Bone marrow (tissue), 2 donors: ENCODE measurements at places on chromosomes 5 and 9.

DNA sequence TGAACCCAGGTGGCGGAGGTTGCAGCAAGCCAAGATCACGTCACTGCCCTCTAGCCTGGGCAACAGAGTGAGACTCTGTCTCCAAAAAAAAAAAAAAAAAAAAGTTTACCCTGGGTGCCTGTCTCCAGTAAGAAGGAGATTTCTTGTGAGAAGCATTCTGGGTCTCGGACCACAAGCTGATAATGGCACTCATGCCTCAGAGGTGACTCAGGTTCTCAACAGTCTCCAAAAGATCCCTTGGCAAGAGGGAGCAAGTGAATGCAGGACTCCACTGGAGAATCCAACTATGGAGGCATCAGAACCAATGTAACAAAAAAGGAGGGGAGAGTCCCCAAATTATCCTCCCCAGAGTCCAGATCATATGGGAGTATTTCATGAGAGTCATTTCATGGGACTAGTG is 106.0 kb upstream of the LRRTM2 start:
- DNase-seq = no peak

DNA sequence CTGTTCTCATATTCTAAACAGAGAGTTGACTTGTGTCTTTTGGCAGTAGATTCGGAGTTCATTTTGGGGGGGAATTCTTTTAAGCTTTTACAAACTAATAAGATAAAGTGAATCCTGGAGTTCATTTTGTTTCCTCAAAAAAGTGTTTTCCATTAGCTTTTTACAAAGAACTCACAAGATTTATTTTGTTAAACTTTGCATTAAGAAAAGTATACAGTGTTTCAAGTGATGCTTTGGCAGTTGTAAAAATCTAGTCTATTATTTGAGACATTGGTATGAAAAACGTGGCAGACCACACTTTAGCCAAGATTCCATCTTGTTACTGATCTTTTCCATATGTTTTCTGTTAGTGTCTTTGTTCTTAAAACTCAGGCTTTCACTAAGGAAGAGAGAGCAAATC is 1.2 kb upstream of the OMD start:
- DNase-seq = no peak

DNA sequence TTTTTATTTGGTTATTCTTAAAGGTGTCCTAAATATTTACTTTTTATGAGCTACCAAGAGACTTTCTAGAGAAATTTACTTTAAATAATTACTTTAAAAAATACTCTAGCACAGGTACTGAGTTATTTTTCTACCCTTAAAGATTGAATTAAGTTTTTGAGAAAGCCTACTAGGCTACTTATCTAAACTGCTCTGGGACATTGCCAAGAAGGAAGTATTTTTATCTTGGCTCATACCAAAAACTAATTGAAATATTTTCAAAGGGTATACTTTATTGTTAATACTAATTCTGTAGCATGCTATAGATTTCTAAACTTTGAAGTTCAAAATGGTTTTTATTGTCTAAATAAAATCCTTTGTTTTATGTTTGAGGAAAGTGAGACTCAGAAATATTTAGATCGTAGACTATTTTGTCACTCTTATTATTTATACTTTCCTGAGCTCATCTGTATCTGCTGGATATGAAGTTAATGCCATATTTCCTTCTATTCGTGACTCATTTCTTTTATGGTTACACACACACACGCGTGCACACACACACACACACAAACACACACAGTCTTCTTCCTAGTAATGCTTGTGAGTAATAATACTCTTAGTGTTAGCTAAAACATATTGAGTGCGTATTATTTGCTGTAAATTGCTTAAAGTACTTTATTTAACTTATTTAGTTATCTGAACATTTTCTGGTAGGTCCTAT is 89.5 kb downstream of the MAN2A1 start:
- DNase-seq = no peak

DNA sequence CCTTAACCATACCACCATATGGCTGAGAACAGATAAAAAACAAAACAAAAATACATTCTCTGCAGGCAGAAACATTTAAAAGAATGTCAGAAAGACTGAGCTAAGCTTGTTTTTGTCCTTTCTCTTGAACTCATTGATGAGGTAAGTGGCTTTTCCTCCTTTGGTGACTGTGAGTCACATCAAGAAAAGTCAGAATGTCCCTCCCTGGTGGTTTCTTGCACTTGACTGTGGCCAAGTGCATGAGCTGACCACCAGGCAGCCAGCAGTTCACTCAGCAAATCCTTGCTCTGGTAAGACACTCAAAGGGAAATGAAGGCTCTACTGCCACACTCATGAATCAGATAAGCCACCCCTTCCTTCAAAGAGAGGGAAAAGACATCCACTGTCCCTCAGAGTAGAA is 970.9 kb downstream of the TAF11L14 start:
- no peak for DNase-seq

GRCh38 chr5:59673438-59674058 is 220.0 kb downstream of the PDE4D start:
- no peak for DNase-seq

DNA sequence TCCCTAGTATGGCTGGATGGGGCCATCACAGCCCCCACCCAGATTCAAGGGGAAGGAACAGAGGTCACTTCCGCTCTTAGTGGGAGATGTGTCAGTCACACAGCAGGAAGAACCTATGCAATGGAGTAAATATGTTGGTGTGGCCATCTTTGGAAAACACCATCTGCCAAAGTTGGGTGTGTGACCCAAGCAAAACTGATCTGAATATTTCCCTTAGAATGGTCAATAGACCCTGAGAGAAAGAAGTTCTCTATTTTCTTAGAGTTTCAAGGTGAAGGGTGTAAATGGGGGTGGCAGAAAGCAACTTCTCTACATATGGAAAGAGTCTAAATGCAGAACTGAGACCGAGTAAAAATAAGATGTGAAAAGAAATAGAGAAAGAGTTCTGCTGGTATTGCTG is 212.7 kb downstream of the ESM1 start:
- no peak for DNase-seq

- DNase-seq = no peak
These were observed 50.8 kb upstream of the ASTN2 start for GRCh38 chr9:117465706-117466105.

DNA sequence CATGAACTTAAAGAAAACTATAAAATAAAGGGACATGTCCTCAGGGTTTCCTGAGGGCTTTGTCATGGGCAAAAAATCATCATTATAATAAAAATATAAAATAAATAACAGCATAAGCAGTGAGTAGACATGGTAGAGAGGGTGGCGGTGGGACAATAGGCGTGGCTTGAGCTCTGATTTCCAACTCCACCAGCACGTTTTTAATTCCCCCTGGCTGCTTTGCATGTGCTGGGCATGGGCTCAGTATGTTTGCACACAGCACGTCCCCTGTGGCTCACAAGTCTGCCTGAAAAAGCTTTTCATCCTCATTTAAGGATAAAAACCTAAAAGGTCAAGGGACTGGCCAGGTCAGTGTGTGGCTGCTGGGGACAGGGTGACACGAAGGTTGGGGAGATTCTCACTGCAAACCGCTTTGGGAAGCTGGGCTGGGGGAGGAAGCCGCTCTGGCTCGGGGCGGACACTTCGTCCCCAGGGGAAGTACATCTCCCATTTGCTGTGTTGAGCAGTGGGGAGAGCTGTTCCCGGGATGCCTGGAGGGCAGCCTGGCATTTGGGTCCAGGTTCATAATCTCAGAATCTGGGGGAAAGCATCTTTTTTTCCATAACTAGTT is 32.6 kb downstream of the NKX2-5 start:
- DNase-seq = no peak

DNA sequence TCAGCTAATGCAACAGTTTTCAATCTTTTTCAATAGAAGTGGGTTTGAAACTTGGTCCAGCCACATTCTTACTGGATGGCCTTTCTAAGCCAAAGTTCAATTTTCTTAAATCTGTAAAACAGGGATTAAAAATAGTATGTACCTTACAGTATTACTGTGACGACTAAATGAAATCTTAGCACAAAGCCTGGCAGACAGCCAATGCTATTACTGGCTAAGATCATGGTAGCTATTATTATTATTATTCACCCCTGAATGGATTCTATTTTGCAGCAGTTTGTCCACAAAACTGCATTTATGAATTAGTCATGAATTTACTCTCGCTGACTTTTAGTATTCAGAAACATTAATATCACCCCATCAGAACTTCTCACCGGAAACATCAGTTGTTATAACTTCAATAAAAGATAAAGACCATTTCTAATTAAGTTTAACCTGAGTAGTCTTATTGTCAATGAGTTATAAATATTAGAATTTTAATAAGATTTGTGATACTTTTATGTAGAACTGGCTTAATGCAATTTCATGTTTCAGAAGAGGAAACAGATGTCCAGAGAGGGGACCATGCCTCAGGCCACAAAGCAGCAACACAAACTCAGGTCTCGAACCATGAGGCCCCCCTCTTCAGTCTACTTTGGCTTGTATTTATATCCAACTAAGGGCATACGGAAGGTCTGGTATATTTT is 468.2 kb downstream of the ARHGEF28 start:
- DNase-seq = no peak

DNA sequence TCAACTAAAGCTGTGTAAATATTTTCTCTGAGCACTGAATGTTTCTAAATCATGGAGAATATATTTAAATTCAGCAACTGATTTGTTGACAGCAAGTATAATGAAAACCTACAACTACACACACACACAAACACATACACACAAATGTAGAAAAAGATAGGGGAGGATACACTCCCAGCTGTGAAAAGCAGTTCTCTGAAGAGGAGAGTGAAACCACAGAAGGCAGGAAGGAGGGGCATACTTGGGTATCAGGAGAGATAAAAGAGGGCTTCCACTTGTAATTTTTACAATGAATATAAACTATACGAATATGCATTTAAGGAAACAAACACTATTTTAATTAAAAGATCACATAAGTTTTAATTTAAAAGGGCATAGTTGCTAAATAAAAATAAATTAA is 227.8 kb upstream of the SLC24A2 start:
- no peak for DNase-seq

- DNase-seq = no peak
These were observed 25.8 kb downstream of the ADGRD2 start for GRCh38 chr9:124475868-124476690.

DNA sequence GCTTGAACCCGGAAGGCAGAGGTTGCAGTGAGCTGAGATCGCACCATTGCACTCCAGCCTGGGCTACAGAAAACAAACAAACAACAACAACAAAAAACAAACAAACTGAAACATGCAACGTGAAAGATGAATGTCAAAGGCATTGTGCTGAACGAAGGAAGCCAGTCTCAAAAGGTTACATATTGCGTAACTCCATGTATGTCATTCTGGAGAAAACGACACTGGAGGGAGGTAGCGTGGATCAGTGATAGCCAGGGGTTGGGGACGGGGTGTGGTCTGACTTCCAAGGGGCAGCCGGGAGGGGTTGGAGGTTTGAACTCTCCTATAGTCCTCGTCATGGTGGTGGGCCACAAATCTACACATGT is 12.1 kb upstream of the WDR5 start:
- DNase-seq = no peak

GRCh38 chr5:139019211-139019610 is 144.1 kb upstream of the LRRTM2 start:
- DNase-seq = no peak

DNA sequence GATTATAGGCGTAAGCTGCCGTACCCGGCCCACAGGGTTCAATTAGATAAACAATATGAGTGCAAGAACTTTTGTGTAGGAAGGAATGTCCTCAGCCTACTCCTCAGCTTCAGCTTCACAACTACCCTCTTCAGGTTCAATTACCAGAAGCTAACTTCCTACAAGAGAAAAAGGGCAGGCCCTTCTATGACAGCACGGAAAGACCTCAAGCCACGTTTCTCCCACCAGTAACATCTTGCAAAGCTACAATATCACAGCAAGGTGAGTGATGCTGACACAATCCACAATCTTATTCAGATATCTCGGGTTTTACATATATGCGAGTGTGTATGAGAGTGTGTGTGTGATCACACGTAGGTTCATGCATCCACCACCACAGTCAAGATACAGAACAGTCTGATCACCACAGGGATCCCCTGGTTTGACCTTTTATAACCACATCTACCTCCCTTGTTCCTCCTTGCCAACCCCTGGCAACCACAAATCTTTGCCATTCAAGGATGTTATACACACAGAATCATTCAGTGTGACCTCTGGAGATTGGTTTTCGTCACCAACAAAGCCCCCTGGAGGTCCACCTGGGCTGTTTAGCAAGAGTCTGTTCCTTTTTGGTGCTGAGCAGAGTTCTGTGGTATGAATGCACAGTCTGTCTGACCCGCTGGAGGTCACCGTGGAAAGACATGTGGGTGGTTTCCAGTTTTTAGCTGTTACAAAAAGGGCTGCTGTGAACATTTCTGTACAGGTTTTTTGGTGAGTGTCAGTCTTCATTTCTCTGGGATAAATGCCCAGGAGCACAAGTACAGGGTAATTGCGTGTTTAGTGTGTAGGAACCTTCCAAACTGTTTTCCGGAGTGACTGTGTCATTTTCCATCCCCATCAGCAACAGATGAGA is 38.2 kb downstream of the IPPK start:
- no peak for DNase-seq

GRCh38 chr9:108994695-108995094 is 18.6 kb downstream of the CTNNAL1 start:
- DNase-seq = no peak

DNA sequence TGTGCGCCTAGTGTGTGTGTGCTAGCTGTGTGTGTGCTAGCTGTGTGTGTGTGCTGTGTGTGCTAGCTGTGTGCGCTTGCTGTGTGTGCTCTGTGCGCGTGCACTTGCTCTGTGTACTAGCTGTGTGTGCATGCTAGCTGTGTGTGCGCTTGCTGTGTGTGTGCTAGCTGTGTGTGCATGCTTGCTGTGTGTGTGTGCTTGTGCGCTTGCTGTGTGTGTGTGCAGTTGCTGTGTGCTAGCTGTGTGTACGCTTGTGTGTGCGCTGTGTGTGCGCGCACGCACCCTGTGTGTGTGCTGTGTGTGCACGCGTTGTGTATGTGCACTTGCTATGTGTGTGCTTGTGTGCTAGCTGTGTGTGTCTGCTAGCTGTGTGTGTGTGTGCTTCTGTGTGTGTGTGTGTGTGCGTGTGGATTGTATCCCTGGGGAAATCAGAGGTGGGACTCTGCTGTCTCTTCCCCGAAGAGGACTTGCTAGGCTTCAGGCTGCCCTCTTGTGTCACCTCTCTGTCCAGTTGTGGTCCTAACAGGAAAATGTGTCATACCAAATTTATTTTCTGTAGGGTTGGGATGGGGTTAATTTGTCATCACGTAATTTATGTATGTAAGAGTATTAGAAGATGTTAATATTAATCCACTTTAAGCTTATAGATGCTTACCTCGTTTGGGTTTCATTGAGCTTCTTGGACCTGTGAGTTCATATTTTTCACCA is 38.9 kb downstream of the TPPP start:
- DNase-seq = no peak

DNA sequence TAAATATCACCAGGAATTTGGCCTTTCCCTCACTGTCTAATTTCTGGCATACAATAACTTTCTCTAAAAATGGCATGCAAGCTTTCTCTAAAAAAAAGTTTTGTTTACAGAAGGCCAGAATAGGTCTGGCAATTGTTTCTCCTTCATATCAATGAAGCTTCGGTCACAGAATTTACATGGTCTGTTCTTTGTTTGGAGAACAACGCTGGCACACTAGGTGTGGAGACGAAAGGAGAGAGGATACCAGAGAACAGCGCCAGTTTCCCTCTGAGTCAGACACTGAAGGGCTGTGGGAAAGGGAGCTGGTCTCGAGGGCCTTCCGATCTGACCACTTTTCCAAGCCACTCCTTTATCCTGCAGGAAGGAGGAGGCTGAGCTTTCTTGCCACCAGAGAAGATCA is 60.1 kb upstream of the ITGA1 start:
- no peak for DNase-seq
